ENCODE measurements at places on chromosomes 1 and 21. TPM values are rescaled to one million over a fixed set of nuclear protein-coding genes. Genes with fewer than 3 reads are reported as not detected.

GRCh38 chr21:32256873-32257620 lies 21.8 kb downstream of the MIS18A start:
- DNase-seq: no peak

- no peak for DNase-seq
These were observed 2.8 kb downstream of the OSCP1 start for GRCh38 chr1:36447450-36447849.

The TRIM17 gene
- 1.1 TPM for total RNA-seq

The INAVA gene
- total RNA-seq: 0.13 TPM

The RASSF5 gene
- 179 TPM for total RNA-seq

Data from activated T-cell treated with anti-CD3 and anti-CD28 coated beads, Interleukin-2, amount 50 U/mL, for 4 hours (primary cell).